ENCODE measurements at places on chromosomes 2 and 18.
A peak's percentile ranks its signal among the peaks of the same experiment; 100 is the strongest.

GRCh38 chr2:237864940-237865622, 5.7 kb downstream of the RAMP1 start:
- peak; percentile 54 for DNase-seq

GRCh38 chr2:122033778-122034177, 278.3 kb downstream of the TSN start:
- no peak for DNase-seq

DNA sequence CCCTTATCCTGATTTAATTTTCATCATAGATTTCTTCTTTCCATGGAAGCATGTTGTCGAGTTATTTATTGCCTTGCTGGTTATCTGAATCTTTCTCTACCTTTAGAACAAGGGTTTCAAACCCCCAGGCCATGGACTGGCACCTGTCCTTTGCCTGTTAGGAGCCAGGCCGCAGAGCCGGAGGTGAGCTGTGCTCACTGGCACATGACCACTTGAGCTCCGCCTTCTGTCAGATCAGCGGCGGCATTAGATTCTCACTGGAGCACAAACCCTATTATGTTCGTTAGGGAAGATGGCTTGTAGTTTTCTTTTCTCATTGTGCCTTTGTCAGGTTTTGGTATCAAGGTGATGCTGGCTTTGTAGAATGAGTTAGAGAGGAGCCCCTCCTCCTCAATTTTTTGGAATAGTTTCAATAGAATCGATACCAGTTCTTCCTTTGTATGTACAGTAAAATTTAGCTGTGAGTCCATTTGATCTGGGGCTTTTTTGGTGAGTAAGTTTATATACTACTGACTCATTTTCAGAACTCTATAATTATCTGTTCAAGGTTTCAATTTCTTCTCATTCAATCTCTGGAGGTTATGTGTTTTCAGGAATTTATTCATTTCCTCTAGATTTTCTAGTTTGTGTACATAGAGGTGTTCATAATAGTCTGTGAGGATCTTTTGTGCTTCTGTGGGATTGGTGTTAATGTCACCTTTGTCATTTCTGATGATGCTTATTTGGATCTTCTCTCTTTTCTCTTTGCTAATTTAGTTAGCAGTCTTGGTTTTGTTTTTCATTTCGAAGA, 668.0 kb upstream of the FAM98A start:
- no peak for DNase-seq

GRCh38 chr2:57959390-57959789, 87.2 kb upstream of the VRK2 start:
- DNase-seq = no peak

DNA sequence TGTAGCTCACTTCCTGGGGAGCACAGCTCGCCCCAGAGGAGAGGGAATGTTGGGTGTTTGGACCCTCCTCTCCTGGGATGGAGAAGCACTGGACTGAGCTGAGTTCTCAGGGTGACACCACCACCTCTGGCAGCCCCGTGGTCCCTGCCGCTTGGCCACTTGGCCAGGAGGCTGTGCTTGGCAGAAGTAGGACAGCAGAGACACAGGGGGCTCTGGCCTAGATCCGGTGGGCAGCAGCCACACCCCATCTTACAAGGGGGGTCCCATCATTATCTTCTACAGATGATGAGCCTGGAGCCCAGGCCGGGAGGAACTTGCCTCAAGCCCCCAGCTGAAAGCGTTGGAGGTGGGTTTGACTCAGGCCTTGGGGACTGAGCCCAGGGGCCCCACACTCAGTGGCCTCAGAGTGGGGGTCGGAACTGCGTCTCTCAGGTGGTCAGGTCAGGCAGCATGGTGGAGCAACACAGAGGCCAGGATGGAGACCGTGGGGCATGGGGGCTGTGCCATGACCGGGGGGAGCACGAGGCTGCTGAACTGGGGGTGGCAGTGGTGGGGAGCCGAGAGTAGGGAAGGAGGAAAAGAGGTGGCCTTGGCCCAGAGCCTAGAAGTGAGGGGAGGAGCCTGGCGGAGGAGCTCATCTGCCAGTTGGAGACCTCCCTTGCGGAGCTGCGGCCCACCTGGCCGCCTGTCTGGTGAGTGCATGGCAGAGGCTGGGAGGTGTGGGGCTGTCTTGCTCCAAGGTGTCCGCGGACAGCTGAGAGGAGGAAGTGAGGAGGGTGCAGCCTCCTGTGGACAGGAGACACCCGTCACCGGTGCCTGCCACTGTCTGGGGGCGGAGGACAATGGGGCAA, 63.6 kb upstream of the HDAC4 start:
- no peak for DNase-seq

Measured in thoracic aorta (tissue), 2 donors.